ENCODE measurements at places on chromosomes 2 and 18.

DNA sequence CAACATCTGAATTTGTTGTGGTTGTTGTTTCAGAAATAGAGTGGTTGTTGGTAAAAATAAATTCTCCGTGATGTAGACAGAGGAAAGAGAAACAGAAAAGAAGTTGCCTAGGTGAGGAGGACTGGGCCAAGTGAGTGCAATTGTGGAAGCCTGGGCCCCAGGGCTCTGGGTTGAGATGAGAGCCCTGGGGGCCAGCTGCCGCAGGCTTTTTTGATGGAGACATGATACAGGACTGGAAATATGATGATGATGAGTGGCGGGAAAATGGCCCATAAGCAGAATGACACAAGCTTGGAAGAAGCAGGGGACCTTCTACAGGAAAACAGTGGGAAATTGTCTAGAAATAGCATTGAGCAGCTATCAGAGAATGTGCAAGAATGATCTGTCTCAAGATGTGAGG lies 181.8 kb downstream of the TDRD15 start:
- no peak for DNase-seq

GRCh38 chr2:195984923-195985726 lies 83.5 kb downstream of the DNAH7 start:
- no peak for DNase-seq

DNA sequence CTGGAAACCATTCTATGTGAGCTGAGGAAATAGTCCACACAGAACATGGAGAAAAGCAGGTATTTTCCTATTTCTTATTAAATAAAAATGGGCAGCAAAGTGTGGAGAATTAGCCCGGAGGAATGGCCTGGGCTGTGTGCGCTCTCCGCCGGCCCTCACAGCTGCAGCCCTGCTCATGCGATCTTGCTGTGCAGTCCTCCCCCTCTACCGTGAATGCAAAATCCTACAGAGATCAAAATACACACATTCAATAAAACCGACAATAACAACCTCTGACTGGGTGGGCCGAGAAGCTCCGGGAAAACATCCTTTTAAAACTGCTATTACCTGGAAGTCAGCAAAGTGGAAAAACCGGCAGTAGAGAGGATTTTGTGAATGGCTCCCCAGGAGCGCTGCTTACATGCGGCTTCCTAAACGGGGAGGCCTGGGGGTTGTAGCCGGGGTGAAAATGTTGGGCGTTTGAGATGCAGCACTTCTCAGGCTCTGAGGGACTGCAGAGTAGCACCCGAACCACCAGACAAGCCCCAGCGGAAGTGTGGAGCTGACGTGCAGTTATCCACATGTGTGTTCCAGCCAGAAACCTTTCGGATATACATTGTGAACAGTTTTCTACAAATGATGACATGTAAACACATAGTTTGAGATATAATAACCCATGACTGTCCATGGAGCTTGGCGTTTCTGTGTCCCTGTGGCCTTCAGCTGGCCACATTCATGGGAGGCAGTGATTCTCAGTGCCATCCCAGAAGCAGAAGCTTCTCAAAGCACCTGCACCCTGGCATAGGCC lies 94.2 kb upstream of the ALKAL2 start:
- no peak for DNase-seq

- no peak for DNase-seq
Measured at GRCh38 chr2:68248806-68249205, 3.5 kb downstream of the PPP3R1 start.

- DNase-seq = no peak
Measured at GRCh38 chr2:160270571-160271113, 70.6 kb upstream of the ITGB6 start.

DNA sequence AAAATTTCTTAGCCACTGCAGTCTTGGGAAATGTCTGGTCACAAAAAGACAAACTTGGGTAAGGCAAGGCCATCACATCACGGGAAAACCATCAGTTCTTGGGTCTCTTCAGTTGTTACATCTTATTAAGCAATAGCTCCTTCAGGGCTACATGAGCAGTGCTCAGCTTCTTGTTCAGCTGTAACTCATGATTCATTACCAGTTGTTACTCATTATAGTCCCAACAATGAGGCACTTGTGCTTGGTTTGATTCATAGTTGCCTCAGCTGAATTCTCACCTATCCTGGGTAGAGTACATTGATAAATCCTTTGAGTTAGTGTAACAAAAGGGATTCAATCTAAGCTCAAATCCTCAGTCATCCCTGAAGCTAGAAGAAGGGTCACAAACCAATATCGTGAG lies 102.4 kb upstream of the DCC start:
- no peak for DNase-seq

DNA sequence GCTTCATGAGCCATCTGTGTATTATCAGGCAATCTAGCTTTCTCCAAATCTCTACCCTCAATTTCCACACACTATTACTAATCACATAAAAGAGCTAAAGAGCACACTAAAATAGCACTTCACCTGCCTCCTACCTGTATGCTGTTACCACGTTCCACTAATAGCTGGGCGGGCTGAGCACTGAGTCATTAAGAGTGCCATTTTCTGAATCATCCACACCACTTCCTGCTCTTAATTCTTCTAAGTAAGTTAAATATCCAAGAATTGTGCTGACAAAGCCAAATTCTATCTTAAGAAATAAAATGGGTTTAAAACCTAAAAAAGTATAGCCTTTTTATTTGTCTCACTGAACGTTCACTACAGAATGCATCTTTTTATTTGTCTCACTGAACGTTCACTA lies 35.7 kb downstream of the NOL10 start:
- peak; percentile 76 for DNase-seq

DNA sequence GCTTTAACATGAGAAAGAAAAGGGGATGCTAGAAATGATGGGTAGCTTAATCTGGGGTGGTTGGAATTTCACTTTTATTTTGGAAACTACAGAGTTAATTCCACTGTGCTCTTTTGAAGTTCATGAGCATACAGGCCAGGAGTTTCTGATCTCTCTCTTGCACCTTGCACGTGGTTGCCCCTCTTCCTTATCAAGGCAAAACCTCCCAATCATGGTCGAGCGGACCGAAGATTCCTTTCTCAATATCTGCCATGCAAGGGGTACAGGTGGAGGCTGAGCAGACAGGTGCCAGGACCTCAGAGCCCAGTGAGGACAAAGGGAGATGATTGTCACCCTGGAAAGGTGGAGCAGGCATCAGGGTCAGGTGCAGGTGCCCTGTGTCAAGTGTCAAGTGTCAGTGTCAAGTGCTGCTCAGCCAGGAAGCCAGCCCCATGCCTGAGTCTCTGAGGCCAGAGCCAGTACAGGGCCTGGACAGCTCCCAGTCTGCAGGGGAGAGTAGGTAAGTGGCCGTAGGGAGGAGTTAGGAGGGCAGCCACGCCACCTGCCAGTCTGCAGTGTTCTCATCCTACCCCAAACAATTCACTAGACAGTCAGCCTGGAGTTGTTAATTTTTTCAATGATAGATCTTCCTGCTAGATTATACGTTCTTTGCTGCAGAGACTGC lies 42.2 kb downstream of the LPIN1 start:
- DNase-seq = no peak

- DNase-seq = no peak
Measured at GRCh38 chr2:57552885-57553284, 493.7 kb upstream of the VRK2 start.

DNA sequence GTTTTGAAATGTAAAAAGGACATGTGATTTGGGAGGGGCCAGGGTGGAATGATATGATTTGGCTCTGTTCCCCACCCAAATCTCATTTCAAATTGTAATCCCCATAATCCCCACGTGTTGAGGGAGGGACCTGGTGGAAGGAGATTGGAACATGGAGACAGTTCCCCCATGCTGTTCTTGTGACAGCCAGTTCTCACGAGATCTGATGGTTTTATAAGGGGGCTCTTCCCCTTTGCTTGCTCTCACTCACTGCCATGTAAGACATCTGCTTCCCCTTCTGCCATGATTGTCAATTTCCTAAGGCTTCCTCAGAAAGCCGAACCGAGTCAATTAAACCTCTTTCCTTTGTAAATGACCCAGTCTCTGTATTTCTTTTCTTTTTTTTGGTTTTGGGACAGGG lies 39.2 kb downstream of the FECH start:
- no peak for DNase-seq

Measured in stimulated activated CD4-positive, alpha-beta T cell treated with anti-CD3 and anti-CD28 coated beads, Interleukin-4, amount 100 ng/mL, for 24 hours (primary cell).